RCC 7860 (cell line): ENCODE measurements at places on chromosomes 12 and 14.
A peak's percentile ranks its signal among the peaks of the same experiment; 100 is the strongest.

DNA sequence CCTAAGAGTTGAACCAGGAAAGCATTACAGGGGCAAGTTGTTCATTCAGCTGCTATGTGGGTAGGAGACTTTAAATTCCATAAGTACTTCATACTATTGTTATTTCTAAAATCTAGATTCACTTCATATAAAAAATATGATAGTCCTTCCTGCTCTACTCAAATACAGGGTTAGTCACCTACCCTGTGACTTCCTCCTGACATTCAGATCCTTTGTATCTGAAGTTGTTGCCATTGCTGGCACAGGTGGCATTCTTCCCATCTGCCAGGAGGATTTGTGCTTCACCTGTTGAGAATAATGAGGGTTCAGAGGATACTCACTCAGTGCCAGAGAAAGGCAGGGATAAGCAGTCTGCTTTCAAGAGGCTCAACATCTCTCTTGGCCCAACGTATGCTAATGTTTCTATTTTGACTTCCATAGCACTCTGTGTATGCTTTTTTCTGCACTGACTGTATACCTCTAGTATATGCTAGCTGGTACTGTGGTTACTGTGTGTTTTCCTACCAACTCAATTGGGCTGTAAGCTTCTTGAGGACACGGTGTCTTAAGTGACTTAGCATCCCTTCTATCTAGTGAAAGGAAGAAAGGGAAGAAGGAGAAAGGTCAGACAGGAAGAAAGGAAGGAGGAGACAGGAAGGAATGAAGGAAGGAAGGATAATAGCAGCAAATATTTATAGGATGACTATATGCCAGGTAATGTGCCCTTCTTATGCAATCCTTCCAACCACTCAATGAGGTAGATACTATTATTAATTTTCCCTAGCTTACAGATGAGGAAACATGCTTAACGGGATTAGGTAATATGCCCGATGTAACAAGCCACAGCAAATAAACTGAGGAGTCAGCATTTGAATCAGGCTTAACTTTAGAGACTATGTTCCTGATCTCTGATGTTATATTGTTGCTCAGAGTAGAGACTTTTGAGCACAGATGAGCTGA, 38.5 kb upstream of the FGF6 start:
- no peak for DNase-seq

DNA sequence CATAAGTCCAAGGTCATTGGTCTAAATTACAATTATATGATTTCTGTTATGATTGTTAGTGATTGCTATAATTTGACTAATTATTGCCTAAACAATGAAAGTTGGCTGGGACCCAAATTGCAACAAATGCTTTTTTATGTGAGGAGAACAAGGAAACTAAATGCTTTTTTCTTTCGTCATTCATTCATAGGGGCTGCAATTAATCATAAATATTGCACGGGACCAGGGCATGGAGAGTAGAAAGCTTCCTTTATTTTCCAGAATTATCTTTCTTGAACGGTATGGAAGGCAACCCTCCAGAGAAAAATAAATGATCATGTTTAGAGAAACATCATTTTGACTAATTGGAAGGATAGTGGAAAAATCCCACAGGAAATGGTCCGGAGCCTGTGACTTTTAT, 32.6 kb upstream of the ARHGAP5 start:
- DNase-seq, result no peak

GRCh38 chr14:53692451-53692850, 264.2 kb downstream of the BMP4 start:
- no peak for DNase-seq

GRCh38 chr14:74655599-74656395, 43.8 kb upstream of the LTBP2 start:
- no peak for DNase-seq

DNA sequence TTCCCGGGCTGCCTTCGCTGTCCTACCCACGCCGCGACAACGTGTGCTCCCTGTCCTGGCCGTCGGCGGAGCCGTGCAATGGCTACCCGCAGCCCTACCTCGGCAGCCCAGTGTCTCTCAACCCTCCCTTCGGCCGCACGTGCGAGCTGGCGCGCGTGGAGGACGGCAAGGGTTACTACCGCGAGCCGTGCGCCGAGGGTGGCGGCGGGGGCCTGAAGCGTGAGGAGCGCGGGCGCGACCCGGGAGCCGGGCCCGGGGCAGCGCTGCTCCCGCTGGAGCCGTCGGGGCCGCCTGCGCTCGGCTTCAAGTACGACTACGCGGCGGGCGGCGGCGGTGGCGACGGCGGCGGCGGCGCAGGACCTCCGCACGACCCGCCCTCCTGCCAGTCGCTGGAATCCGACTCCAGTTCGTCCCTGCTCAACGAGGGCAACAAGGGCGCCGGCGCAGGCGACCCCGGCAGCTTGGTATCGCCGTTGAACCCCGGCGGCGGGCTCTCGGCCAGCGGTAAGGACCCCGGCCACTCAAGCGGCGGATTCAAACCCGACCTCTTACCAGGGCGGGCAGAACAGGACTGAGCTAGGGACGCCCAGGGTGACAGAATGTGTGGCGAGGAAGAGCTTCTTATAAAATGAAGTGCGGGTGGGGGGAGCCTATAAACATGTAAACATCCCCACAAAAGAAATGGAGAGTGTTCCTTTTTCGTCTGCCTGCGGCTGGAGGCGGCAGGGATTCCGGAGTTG, 503 bp downstream of the HOXC12 start:
- DNase-seq, result no peak

DNA sequence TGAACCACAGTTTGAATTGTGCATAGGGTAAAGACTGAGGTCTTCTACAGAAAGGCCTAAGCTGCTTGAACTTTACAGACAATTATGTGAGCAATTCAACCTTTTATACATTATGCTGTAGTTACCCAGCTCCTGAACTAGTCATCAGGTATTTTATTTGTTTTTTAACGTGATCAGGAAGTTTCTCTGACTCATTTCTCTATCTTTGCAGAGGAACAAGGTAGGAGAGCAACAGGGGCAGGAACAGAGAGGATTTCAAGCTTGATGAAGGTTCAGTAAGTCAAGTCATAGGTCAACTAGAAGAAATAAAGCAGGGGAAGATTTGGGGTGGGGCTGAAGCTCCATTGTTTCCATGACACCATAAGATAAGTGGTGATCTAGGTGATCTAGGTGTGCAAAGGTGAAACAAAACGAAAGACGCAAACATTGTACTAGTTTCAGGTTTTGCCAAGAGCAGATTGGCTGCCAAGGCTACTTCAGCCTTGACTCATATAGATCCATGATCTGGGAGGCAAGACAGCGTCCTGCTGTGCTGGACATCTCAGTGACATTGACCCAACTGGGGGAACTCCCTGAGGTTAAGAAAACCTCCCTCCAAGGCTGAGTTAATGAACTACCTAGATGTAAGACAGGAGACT, 198.1 kb downstream of the DAD1 start:
- DNase-seq, result peak; percentile 61

GRCh38 chr14:99534863-99535262, 53.7 kb downstream of the CCNK start:
- DNase-seq, result peak; percentile 92

- DNase-seq, result no peak
Measured at GRCh38 chr12:108515916-108516315, 839 bp downstream of the FICD start.

- no peak for DNase-seq
Measured at GRCh38 chr14:47976139-47976538, 300.7 kb upstream of the MDGA2 start.

- DNase-seq, result no peak
Measured at GRCh38 chr14:99123208-99123870, 148.7 kb downstream of the BCL11B start.

DNA sequence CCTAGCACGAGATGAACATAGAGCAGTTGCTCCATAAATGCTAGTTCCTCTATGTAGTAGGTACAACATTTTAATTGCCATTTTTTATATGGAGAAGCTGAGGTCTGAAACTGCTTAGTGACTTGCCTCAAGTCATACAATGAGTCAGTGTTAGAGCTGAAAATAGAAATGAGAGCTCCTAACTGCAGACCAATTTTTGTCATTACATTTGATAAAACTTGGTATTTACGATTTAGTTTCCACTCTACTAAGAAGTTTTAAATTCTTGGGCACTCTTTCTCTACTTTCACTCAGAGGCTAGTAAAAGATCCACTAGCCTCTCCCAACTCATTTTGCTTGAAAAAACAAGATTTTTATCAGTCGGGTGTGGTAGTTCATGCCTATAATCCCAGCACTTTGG, 8.1 kb upstream of the TMED10 start:
- DNase-seq, result no peak

DNA sequence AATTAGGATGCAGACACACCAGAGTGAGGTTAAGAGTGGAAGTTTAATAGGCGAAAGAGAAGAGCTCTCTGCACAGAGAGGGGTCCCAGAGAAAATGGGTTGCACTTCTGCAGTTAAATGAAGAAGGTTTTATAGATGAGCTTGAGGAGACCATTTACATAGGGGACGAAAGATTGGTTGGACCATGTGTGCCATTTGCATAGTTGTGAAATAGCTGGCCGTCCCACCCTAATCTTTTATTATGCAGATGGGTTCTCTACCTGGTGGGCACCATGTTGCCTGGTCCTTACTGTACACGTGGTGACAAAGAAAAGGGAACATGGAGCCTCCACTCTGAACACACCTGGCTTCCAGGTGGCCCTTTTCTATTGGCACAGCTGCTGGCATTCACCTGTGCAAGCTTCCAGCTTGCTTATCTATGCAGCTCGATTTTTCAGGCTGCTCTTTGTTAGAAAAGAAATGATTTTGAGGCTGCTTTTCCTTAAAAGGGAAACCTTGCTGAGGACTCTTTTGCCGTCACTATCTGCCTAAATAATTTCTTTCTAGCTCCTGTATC, 67.1 kb upstream of the SRSF5 start:
- DNase-seq, result no peak

- peak; percentile 32 for DNase-seq
Measured at GRCh38 chr14:103078420-103078749, 5.6 kb upstream of the LBHD2 start.

DNA sequence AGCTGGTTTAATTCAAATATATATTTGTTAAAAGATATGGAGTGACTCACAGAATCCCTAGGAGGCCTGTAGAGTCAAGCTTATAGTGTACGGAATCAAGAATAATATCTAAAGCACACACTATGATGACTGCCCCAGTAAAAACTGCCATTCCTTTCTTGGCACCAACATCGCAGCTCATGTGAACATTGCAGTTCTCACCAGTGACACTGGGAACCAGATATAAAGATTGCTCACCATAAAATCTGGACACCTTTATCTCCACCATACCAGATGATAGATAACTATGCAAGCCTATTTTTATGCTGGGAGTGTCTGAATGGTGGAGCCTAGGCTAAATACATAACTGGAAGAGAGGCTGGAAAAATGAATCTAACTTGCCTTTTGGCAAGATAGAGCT, 463.9 kb upstream of the TBX3 start:
- DNase-seq, result no peak

GRCh38 chr14:96827290-96827689, 30.1 kb downstream of the VRK1 start:
- DNase-seq, result no peak

DNA sequence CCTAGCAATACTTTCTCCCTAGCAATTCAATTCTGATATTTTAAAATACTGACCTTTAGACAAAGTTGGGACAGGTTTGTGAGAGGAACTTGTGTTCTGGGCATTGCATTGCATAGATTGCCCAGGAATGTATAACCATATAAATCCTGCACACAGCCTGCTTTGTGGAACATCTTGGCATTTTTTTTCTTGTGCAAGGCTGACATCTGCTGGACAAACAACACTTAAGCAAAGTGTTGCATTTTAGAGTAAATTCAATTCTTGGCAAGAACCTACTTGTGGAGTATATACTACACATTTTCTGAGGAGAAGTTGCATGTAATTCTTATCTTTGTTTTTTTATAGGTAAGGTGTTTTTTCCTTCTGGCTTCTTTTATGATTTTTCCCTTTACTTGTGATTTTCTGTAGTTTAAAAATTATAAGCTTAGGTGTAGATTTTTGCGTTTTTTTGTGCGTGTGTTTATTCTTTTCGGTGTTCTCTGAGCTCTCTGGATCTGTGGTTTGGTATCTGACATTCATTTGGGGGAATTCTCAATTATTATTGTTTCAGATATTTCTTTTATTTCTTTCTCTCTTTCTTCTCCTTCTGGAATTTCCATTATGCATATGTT, 26.4 kb downstream of the TESPA1 start:
- peak; percentile 31 for DNase-seq
